Hematopoietic multipotent progenitor cell treated with erythropoietin and hydrocortisone succinate and interleukin-3 and kit ligand, for 17 days (in vitro differentiated cells): ENCODE measurements at places on chromosomes 12 and 14.

DNA sequence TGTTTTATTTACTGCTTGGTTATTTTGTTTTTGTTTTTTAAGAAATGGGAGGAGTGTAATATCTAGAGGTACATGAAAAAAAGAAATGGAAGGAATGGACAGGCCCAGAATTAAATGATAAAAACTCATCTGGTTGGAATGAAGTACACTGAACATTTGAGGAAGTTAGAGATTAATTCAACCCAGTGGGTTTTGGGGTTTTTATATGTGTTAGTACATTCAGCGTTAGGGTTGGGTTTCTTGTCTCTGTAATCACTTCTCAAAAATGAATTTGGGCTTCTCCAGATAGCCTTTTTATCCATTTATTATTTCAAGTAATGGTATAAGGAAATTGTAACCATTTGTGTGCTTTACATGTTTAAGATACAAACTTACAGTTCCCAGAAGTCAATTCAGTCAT, 19.5 kb upstream of the NUP107 start:
- DNase-seq: no peak

DNA sequence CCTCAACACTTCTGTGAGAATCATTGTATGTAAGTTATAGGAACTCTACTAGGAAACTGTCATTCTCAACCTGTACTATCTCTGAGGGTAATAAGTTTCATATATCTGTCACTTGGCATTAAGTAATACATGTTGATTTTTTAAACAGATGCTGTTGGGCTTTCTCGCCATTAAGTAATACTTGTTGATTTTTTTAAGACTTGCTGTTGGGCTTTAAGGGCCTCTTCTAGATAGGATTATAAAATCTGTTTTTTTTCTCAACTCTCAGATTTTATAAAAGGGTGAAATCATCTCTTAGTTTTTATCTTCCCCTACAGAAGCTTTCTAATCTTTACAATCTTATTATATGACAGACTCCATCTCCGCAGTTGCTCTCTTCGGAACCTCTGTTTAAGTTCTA, 5.6 kb downstream of the WASHC4 start:
- no peak for DNase-seq

- peak; percentile 11 for DNase-seq
Measured at GRCh38 chr14:103002578-103003350, 54.6 kb downstream of the CDC42BPB start.

- no peak for DNase-seq
Measured at GRCh38 chr12:82948491-82948890, 261.8 kb downstream of the TMTC2 start.

DNA sequence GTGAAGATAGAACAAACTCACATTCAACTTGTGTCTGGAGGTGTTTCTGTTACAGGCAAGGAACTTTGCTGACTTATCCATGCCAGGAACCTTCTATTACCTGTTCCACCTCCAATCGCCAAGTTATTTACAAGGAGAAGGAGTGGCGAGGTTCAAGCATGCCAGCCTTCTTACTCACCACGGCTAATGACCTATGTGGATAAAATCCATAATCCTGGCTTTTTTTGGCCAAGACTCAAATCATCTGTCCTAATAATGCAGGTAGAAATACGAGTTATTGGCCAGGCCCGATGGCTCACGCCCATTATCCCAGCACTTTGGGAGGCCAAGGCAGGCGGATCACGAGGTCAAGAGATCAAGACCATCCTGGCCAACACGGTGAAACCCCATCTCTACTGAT, 241.6 kb downstream of the TMEM132D start:
- DNase-seq: no peak

DNA sequence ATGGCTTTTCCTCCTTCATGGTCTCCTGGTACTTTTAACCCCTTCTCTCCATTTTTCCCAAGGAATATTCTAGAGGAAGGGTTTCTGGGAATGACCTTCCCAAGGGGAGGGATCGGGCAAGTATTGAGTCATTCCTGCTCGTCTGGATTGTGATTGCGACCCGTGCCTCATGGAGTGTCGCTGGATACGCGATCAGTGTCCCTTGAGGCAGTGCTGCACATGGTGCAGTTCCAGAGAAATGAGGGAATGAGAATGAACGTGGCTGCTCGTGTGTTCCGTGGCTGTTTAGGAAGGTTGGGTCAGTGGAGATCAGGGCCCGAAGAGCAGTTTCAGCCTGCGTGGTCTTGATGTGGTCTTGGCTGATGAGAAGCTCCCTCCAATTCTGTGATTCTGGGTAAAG, 234.4 kb downstream of the CACNA1C start:
- no peak for DNase-seq
